ENCODE measurements at places on chromosomes 6 and 20. TPM values are rescaled to one million over a fixed set of nuclear protein-coding genes. Genes with fewer than 3 reads are reported as not detected.

DNA sequence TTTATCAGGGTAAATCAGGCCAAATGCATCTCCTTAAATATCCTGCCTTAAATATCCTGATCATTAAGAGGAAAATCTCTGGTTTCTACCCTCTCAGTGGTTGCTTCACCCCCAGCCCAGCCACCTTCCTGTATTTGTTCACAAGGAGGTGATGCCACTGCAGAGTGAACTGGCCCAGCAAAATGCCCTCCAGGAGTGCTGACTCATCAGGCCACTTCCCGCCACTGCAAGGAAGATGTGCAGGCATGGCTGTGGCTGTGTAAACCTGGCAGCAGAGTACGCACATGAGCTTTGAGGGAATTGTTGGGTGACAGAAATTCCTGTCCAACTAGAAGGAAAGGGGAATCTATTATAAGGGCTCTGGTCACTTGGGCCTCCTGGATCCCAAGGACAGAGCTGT, 13.8 kb downstream of the NQO2 start:
- no peak for DNase-seq

GRCh38 chr6:37618916-37619590, 78.6 kb downstream of the MDGA1 start:
- DNase-seq: no peak

DNA sequence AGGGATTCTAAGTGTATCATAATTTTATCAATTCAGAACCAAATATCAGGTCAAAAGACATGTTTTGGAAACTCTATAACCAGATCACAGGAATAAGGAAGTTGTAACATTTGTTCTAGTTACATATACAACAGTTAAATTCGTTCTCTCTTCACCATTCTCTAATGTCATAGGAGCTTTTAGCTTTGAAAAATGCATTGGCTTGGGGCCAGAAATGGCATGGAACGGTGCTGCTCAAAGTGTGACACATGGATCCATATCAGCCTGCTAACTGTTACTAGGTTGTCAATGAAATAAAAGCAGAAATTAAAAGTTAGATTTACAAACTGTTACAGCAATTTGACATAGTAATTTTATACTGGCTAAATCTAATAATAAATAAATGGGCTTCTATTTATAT, 120.3 kb downstream of the LCA5 start:
- no peak for DNase-seq

DNA sequence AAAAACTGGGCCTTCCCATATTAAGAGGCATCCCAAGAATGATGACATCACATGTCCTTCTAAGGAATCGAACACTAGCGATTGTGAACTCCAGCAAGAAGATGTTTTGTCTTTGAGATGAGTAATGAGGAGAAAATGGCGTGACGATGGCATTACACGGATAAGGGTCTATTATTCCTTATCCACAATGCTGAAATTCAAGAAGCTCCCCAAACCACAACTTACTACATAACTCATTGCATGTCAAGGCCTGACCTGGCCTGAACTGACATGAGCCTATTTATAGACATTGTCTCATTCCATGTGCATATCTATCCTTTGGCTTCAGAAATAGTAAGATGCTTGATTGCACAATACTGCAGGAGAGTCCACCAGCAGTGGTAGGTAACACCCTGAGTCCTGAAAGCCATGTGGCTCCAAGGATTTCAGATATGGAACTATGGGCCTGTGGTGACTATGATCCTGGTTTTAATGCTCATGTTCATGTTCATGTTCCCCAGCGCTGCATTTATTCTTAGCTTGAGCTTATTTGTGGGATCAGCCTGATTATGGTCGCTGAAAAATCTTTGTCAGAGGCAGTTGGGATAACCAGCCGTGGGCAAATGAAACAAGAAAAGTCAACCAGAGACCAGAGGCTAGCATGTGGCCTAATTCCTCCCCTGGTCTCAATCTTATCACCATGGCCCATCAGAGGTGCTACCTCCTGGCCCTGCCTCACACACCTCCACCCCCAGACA, 183.2 kb upstream of the JARID2 start:
- DNase-seq: peak; percentile 32

GRCh38 chr6:106334646-106335448, 9.3 kb upstream of the ATG5 start:
- peak; percentile 80 for DNase-seq

- no peak for DNase-seq
These were observed 184.8 kb upstream of the HDAC2 start for GRCh38 chr6:114155763-114156162.

- DNase-seq: peak; percentile 39
These were observed 39.3 kb downstream of the HUS1B start for GRCh38 chr6:617456-618100.

GRCh38 chr6:41058783-41059181, 5.8 kb downstream of the APOBEC2 start:
- DNase-seq: no peak

DNA sequence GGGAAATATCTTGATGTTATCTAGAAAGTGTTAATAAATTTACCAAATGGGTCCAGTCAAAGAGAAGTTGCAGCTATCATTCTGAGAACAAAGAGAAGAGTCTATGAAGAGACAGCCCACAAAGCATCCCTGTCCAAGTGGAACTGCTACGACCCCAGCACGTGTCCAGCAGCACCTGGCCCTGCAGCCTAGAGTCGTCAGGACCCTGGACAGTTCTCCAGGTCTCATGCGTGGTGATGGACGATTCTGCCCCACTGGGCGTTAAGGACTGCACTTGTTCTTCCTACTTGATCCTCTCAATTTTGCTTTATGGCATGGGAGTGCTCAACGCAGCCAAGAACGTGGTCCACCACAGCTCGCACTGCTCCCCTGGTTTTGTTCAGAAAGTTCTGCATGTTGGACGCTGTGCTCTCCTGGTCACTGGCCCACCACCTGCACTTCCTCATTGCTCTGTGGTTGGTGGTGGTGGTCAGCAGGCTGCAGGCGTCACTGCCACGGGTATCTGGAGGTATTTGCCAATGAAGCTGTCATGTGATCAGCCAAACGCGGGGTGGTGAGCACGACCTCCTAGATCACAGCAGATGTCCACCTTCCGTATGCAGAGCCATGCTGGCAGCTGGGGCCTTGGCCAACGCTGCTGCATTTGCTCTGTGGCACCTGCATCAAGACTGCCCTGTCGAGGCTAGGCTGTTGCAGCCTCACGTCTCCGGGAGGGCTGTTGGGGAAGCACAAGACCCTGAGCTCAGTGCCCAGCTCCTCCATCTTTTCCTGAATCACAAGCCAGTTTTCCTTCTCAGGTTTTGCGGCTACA, 356.4 kb downstream of the CDH4 start:
- peak; percentile 70 for DNase-seq

DNA sequence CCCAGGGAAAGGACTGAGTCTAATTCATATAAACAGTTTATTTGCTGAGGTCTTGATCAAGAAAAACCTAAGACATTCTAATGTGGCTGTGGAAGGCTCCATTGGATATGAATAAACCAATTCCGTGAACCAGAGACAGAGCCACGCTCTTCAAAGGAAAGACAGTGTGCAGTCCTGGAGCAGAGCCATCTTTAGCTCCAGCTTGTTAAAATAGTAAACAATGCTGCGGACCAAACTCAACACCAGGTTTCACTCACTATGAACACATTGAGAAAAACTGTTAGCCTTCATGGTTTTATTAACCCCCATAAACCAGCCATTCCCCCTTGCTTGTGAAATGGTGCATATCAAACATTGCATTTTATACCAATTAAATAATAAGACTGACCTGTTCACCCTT, 61.9 kb downstream of the COL9A1 start:
- DNase-seq: no peak

DNA sequence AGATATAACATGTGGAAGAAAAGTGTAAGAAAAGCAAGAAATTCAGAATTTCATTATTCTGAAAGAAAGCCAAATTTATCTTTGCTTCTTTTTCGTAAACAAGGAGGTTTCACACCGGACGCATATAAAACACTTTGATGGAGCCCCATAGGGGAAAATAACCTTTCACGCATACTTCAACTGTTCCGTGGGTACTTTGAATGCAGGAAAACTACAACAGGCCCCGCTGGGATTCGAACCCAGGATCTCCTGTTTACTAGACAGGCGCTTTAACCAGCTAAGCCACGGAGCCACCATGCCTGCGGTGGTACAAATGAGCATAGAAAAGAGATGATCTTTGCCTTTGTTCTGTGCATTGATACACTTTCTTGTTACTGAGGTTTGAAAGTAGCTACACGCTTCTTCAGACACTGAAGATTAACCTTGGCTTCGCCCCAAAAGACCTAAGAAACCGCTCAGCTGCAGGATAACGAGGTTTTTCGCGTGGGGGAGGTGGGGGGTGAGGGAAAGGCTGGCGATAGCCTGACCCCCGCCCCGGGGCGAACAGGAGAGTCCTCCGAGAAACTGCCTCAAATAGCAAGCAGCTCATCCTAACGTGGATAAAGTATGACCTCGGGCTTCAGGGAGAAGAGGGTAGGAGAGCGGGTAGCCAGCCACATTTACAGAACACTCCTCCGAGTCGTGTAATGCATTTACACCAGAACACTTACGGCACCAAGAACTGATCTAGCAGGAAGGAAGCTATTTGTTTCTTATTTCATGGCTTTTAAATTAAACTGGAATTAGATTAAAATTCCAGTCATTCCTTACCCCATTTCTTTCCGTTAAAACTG, 5.3 kb upstream of the HMGN4 start:
- DNase-seq: peak; percentile 91

DNA sequence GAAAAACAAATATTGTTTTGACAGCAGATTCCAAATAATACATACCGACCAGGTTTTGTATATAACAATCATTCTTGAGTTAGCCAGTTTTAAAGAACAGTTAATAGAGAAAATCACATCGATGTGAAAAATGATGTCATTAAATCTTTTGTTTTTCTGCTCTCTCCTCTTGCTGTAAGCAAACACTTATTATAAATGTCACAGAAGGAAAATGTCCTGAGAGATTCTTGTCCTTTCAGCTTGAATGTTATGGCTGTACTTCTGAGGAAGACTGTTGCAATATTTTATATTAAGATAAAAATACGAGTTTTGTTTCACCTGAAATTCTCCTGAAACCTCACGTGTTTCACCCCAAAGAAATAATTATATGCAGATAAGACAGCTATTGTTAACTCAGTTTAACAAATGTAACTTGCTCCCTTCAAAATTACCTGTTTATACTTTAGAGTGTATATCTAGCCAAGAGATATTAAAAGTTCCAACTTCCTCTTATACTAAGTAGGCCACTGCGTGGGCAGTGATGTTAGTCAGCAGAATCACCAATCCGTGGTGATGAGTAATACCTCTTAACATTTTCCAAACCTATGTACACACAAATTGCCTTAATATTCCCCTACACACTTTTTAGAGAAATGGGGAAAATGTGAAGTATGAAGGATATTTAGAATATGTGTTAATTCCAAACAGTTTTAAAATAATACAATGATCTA, 1111.4 kb upstream of the CITED2 start:
- peak; percentile 12 for DNase-seq

DNA sequence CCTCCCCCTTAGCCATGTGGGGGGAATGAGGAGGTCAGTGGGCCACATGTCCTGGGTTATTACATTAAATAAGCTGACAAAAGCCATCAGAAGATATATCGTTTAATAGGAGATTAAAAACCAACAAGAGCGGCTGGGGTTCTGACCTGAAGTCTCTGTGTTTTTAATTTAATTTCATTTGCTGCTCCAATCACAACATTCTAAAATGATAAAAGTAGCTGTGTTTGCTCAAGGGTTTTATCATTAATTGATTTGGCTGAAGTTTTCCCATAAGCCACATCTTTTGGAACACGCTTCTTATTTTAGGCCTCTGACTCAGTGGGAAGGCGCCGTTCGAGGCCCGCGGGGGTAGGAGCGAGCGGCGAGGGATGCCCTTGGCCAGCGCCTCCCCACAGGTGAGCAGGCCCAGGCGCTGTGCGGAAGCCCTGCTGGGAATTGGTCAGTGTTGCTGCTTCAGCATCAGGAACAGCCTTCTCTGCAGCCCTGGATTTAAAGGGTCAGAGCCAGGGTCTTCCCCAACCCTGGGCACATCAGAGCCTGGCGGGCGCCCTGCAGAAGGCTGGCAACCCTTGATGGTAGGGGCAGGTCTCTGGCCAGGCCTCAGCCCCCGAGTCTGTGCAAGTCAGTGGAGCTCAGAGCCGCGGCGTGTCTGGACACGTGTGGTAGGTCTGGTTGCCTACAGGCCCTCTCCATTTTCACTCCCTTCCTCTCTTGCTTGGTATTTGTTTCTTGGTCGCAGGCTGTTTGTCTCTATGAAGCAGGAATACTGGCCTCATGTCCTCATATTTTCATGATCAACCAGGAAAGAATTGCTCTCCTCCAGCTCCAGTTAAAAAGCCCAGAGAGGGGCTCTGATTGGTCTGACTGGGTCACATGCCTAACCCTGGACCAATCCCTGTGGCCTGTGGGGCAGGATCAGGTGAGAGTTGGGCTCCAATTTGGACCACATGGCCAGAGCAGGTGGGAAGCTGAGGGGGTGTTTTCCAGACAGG, 30.9 kb upstream of the MLN start:
- no peak for DNase-seq

- DNase-seq: no peak
These were observed 966 bp downstream of the CFAP206 start for GRCh38 chr6:87408721-87409155.

DNA sequence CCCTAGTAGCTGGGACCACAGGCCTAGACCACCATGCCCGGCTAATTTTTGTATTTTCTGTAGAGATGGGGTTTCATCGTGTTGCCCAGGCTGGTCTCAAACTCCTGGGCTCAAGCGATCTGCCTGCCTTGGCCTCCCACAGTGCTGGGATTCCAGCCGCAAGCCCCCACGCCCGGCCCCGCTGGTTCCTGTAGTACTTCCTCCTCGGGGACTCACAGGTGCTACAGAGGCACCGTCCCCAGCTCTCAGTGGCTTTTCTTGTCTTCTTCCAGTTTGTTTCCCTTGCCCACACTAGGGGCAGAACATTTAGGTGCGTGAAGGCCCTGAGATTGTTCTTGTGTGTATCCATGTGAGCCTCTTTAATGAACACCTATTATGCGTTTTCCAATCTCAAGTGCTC, 773 bp upstream of the ZBP1 start:
- no peak for DNase-seq

DNA sequence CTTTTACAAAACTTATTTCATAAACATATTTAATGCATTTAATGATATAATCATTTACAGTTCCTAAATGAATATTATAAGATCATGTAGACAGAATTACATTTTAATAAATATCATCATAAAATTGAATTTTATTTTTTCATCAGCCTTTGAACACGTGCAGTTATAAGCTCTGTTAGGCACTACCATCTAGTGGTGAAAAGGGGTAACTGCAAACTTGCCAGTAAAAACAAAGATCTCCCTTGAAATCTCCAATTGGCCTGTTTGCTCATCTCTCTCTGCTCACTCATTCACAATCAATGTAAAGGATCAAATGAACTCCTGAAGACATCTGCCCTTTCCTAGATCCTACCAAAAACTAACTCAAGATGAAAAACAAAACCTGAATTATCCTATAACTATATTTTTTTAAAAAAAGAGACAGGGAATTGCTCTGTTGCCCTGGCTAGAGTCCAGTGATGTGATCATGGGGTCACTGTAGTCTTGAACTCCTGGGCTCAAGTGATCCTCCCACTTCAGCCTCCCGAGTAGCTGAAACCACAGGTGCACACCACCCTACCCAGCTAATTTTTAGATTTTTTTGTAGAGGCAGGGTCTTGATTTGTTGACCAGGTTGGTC, 31.7 kb downstream of the SAMHD1 start:
- DNase-seq: peak; percentile 72

- DNase-seq: no peak
These were observed 54.8 kb downstream of the PHACTR2 start for GRCh38 chr6:143732536-143732935.

MATN4 gene
- not detected for total RNA-seq

ATP6V1G2 gene
- 0.88 TPM for total RNA-seq

SLC17A2 gene
- total RNA-seq: 7.7 TPM

ZSCAN16 gene
- 4.1 TPM for total RNA-seq

PCK1 gene
- total RNA-seq: 12.0 TPM

STMND1 gene
- 0.27 TPM for total RNA-seq

MLN gene
- total RNA-seq: 2.3 TPM

C6orf58 gene
- total RNA-seq: not detected

NRN1 gene
- total RNA-seq: not detected
